ENCODE measurements at places on chromosomes 4 and X. TPM values are rescaled to one million over a fixed set of nuclear protein-coding genes. Genes with fewer than 3 reads are reported as not detected.

GRCh38 chr4:56727150-56727549, 46.1 kb upstream of the HOPX start:
- no peak for DNase-seq

- no peak for DNase-seq
Observed at GRCh38 chr4:98746530-98746929, 88.1 kb upstream of the TSPAN5 start.

- peak; percentile 17 for DNase-seq
Observed at GRCh38 chr4:85498068-85498733, 23.3 kb downstream of the ARHGAP24 start.

DNA sequence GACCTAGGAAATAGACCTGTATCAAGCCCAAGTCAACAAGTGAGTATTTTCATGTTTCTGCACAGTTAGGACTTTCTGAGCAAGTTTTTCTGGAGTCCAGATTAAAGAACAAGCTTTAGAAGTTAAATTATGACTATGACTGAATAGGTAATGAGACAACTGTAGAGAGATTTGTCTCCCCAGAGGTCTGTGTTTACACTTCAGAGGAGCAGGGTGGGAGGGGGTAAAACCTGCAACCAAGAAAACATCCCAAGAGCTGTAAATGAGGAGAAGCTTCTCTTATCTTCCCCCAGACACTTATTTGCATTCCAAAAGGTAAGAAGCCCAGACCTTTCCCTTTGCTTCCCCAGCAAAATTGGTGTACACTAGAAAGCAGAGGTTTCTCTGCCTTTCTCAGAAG, 22.1 kb upstream of the CEP135 start:
- no peak for DNase-seq

DNA sequence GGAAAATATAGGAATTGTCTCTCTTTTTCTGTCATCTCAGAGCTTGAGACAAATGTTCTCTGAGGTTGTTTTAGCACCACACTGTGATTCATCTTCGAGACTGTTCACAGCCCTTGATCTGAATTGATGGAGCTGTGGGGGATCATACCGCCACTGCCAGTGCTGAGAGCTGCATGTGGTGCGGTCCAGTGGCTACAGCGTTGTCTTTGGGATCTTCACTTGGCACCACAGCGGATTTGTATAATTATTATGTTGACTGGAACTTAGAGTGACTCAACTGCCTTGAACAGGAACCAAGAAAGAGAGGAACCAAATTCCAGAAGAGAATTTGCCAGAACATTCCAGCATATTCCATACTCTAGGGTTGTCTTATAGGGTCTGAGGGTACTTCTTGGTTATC, 29.1 kb downstream of the TBL1X start:
- no peak for DNase-seq

DNA sequence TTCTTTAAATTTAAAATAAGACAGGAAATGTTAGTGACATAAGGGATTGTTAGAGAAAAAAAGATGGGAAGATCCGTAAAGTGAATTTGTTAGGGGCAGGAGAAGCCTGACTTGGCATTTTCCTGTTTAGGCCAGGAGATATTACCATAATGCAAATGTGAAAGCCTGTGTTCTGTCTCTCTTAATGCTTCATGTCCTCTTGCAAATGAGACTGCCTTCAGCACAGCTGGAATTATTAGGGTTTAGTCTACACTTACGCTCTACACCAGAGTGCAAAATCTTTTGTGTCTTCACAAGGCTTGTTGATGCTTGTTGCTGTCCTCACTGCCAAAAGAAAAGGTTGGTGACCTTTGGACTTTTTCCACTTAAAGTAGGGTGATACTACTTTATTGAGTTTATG, 56.8 kb downstream of the JADE1 start:
- DNase-seq, result no peak

The BMPR1B gene
- total RNA-seq, result 0.92 TPM

- DNase-seq, result no peak
Observed at GRCh38 chr4:169152899-169153298, 117.9 kb downstream of the SH3RF1 start.

The MID2 gene
- 25.4 TPM for total RNA-seq

DNA sequence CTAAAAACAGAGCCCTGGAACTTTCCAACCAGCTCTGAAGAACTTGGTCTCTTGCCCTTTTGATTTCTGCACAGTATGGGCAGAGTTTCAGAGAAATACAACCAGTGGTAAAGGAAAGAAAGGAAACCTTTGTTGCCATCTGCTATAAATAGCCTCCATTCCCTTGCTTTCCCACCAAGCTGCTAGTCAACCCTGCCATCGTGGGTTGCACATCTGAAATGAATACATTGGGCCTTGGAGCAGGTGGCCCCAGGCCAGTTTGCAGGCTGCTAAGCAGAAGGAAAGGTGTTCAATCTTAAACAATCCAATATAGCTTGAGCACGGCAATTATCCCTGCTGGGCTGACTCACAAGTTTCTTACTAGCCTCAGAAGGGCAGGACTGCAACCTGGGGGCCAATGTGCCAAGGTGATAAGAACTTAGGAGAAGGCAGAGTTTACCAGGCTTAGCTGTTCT, 142.5 kb downstream of the PPARGC1A start:
- DNase-seq, result peak; percentile 71

DNA sequence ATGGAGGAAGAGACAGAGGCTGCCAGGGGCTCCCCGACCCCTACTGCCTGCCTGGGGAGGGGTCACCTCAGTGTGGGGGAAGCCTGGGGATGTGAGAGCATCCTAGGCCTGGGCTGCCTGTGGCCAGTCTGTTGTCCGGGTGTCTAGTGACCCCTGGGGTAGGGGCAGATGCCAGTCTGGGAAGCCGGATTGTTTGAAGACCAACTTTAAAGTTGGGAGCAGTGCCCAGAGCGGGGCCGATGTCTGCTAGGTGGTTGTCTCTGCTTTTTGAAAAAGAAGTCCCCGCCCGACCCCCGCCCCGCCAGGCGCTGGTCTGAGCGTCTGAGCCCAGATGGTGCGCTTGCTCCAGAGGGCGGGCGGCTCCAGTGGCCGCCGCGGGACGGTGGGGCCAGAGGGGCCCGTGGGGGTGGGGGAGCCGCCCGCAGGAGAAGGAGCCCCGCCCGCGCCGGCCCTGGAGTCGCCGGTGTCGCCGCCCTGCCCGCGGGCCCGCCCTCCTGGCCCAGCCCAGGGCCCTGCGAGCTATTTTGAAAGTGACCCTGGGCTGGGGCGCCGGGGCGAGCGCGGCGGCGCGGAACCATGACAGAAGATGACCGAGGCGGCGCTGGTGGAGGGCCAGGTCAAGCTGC, at the start of gene DOK7:
Gene DOK7 (plus strand): TSS at position 517 of the 626 bp plus-strand sequence. CDS start 70 bp downstream, at position 587.
- DNase-seq, result peak; percentile 85

DNA sequence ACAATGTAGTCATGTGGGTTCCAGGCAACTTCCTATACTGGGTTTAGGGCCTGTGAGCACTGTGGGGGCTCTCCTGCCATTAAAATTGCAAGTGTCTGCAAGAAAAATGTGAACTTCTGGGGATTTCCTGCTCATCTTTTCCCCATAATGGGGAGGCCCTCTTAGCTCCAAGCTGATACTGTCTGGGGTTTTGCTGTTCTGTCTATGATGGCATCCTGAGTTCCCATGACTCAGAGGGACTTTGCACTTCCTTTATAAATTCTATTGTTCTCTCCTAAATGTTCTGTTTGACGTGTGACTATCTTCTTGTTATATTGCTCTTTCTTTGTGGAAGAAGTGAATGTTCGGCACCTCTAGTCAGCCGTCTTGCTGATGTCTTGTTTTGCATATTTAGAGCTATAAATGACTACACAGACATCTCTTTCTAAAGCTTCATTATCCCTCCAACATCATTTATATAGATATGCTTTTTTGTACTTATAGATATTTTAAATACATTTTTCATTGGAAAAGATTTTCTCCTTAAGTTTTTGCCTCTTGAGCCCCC, 465.8 kb downstream of the NAF1 start:
- DNase-seq, result no peak

GRCh38 chrX:44061968-44062614, 88.9 kb upstream of the NDP start:
- no peak for DNase-seq

DNA sequence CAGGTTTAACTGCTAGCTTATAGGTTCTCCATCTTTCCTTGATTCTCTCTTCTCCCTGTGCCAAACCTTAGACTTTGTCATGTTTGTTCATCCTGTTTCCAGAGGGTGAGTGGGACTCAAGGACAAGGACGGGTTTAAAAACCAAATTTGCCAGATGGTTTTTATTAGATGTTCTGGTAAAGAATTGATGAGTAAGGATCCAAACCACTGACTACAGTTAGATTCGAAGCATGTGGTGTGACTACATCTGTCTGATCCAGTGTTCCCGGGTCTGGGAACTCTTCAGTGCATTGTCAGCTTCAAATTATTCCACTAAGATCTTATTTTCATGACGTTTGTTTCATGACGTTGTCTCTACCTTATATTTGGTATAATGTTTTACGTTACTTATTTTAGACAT, 37.5 kb downstream of the MTMR1 start:
- DNase-seq, result no peak

GRCh38 chr4:146972036-146972435, 26.4 kb upstream of the TTC29 start:
- DNase-seq, result no peak

DNA sequence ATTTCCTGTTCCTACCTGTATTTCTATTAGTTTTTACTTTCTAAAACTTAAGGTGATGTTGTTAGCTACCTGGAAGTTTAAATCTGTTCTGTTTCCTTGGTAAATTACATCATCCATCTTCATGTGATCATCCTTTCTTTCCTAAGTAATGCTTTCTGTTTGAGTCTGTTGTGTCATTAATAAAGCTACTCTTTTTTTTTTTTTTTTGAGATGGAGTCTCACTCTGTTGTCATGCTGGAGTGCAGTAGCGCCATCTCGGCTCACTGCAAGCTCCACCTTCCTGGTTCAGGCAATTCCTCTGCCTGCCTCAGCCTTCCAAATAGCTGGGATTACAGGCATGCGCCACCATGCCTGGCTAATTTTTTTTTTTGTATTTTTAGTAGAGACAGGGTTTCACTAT, 73.3 kb downstream of the FIP1L1 start:
- no peak for DNase-seq

DNA sequence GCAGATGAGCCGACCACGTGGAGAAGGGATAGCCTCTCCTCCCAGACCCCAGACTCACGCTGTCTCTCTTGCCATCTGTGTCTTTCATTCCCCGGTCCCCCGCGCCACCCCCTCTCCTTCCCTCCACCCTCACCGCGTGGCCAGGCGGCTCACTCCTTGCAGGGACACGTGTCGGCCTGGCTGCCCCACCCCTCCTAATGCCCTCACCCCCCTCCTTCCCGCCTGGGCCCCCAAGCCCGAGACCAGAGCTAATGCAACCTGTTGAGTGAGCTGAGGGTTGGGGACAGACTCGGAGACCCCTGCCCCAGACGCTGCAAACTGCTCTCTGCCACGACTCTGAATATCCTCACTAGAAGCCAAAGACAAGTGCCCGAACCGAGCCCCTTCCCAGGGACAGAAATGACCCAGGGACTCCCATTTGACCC, 1.8 kb downstream of the SLC38A5 start:
- DNase-seq, result no peak

- peak; percentile 59 for DNase-seq
Observed at GRCh38 chr4:78644744-78645330, 93.3 kb downstream of the ANXA3 start.

- DNase-seq, result no peak
Observed at GRCh38 chr4:120445186-120445585, 378.5 kb upstream of the MAD2L1 start.

DNA sequence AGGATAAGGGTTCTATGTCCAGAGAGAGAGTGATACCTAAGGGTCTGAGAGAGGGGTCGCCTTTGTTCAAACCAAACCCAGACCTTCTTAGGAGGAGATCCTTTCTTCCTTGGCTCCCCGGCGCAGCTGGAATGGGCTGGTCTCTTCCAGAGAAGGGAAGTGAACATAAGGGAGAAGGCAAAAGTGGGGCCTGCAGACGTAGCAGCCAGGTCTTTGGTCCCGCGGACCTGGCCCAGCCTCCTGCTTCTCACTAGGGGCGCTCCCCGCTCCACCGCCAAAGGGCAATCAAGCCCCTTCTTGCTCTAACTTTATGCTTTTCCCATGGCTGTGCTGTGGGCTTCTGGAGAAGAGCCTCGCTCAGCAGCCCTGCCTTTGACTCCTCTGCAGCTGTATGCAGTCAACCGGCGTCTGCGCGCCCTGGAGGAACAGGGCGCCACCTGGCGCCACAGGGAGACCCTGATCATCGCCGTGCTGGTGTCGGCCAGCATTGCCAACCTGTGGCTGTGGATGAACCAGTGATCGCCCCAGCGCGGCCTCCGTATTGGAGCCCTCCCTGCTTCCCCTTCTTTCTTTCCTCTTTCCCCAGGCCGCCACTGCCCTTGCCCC, 6.5 kb downstream of the FATE1 start:
- no peak for DNase-seq

DNA sequence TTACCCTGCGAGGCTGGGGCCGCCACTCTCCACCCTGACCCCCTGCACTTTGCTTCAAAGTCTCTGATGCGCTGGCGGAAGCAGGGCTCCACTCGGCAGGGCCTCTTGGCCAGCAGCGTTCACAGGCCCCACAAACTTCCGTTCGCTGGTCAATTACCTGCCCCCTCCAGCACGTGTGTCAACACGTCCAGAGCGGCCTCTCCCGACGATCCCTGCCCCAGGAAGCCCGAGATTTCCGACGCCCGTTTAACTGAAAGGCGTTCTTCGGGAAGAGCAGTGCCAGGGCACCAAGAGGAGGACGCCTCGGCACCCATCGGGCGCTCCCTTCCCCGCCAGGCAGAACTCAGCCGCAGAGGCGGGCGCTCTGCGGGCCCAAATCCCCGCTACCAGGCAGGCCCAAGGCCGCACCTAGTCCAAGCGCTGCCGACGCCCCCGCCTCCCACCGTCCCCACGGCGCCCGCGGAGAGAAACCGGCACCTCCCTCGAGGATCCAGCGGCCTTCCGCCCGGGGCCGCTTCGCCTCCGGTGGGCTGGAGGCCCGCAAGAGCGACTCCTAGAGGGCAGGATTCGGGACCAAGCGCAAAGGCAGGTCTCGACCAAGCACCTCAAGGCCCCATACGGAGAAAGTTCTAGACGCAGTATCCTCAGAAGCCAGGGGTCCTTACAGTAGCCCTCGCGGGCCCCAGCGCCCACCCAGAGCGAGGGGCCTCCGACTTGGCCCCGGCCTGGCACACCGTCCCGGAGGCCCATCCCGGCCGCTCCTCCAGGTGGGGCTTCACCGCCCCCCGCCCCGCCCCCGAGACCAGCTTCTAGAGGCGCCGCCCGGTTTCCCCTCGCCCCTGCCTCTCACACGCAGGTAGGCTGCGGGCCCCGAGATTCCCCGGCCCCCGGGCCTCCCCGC, 586 bp downstream of the BCAP31 start:
- DNase-seq, result no peak

The POU4F2 gene
- total RNA-seq, result not detected

- DNase-seq, result no peak
Observed at GRCh38 chrX:7570432-7571029, 272.4 kb upstream of the VCX start.

All from gastrocnemius medialis (tissue), 4 donors.